ENCODE measurements at places on chromosomes 3 and 15. TPM values are rescaled to one million over a fixed set of nuclear protein-coding genes. Genes with fewer than 3 reads are reported as not detected.

The PPP1R14D gene
- not detected for polyA plus RNA-seq

DNA sequence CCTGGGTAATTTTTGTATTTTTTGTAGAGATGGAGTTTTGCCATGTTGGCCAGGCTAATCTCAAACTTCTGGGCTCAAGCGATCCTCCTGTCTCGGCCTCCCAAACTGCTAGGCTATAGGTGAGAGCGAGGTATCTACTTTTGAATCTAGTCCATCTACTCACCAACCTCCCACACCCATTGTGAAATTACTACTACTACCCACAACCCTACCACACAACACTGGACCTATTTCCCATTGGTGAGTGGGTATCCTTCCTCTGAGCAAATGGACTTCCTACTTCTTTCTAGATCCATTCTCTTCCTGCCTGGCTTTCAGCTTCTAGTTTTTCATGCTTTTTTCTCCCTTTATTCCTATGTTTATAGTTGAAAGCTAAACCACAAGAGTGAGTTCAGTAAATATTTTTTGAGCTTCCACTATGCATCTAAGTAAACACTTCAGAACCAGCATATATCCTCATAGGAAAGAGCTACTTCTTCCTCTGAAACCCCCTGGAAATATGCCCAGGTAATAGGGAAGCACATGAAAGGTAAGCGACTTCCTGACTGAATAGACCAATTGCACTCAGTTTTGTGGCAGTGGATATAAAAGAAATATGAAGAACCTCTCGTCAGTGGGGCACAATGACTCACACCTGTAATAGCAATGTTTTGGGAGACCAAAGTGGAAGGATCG is 39.1 kb downstream of the MYO1E start:
- DNase-seq, result no peak

DNA sequence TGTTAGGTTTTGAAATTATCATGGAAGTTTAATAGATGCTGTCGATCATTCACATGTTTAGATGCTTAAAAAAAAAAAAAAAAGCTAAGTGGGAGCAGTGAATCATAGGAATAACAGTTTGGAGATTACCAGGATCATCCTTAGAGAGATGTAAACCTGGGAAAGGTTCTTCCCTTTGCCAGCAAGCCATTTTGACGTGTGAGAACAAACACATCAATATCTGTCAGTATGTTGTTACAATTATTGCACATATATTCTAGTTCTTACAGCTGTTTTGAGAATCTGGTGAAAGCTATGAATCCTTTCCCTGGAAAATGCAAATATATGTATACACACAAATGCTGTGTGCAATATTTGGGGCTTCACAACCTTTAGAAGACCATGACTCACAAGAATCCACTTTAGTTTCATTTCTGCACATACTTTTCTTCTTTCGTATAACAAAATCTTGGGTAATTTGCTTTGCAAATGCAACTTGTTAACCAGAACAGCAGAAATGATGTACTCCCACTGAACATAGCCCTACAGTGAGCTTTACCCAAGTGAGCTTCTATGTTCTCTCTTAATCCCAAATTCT is 12.0 kb downstream of the NFKBIZ start:
- no peak for DNase-seq

The GOLGA6L26 gene
- not detected for polyA plus RNA-seq

GRCh38 chr3:160748787-160749186 is 7.2 kb upstream of the PPM1L start:
- DNase-seq, result no peak

DNA sequence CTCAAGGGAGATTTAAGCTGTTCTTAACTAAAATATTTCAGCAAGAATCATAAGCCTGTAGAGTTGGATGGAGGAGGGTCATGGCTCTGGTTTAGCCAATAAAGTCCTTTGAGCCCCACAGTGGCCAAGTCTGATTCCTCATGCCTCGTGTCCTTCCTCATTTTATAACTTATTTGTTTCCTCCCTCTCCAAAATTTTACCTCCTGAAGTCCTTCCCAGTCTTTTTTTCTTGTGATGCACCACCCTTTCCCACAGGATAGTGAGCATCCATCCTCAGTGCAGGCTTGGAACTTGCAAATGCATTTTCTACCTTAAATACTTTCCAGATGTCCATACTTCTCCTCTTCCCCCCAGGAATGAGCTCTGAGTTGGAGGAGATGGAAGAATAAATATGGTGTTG is 162.7 kb upstream of the AGTR1 start:
- no peak for DNase-seq

- DNase-seq, result no peak
Observed at GRCh38 chr3:19107719-19108118, 40.6 kb upstream of the KCNH8 start.

The DMXL2 gene
- polyA plus RNA-seq, result 3.6 TPM

- no peak for DNase-seq
Observed at GRCh38 chr15:66896611-66897010, 168.8 kb upstream of the SMAD3 start.

GRCh38 chr3:53547327-53547726 is 52.9 kb downstream of the CACNA1D start:
- DNase-seq, result no peak

The DAZL gene
- polyA plus RNA-seq, result not detected

DNA sequence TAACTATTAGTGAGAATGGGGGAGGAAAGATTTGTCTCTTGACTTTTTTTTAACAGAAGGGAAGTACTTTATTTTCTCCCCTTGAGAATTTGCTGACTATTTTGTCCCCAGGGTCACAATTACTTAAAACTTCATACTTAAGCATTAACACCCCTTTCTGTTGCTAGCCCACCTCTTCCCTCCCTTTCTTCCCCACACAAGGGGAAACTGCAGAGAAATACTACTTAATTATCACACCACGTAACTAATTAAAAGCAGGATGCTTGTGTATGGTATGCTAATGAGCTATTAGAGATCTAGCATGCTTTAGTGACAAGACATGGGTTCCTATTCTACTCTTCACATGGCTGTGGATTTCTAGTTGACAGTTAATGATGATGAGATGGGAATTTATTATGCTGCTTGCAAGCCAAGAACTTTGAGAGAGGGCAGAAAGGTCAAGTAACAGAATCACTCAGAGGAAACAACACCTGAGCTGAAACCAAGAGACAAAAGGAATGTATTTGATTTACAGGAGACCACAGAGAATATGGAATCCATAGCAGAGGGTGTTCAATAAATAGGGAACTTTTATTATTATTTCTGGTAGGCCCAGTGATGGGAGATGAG is 179.2 kb downstream of the LSAMP start:
- DNase-seq, result no peak

GRCh38 chr15:48395521-48396011 is 64.3 kb downstream of the DUT start:
- DNase-seq, result peak; percentile 99

The ZMYND10 gene
- 0.90 TPM for polyA plus RNA-seq

DNA sequence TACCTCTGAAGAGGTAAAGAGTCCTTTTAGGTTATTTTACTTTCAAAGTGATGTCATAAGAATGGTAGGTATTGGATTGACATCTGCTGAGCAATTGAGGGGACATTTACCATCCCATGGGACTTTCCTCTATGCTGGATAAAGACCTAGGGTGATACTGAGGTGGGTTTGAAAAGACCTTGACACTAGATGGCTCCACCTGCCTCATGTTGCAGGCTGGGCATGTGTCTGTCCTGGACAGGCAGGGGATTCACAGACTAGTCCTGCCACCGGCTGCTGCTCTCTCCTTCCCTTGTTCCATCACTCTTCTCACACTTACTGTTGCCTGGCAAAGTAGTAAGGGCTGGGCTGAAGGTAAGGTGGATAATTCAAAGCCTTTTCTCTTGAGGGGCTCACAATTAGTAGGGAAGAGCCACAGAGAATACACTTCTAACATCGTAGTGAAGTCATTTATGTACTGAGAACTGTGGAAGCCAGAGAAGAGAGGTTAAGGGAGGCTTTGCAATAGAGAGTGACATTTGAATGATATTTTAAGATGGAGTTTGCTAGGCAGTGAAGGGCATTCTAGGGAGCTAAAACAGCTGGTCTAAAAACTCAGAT is 27.7 kb downstream of the TRAK1 start:
- peak; percentile 42 for DNase-seq

DNA sequence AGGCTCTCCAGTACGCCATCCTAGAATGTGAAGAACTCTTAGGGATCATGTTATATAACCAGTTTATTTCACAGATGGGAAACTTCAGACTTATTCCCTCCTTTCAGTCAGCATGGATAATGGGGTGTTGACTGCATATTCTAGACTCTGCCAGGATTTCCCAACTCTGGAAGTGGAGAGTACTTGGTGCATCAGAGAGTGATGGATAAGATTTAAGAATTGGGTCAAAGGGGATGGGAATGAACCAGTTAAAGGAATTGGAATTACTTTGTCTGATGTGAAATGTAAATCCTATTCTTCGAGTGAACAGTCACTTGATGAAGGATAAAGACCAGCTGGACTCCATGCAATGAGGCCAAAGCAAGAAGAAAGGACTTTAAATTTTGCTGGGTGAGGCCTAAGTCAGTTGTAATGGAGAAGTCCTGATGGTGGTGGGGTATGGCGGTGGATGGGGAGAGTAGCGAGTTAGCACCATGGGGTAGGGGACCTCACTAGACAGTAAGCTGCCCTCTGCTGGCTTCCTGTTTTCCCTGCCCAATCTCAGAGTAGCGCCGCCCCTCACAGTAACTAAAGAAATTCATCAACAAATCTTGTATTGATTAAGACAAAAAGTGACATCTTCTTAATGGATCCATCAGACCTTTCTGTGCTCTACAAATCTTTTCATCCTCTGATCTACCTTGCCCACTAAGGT is 7.3 kb upstream of the CACNA1D start:
- no peak for DNase-seq

DNA sequence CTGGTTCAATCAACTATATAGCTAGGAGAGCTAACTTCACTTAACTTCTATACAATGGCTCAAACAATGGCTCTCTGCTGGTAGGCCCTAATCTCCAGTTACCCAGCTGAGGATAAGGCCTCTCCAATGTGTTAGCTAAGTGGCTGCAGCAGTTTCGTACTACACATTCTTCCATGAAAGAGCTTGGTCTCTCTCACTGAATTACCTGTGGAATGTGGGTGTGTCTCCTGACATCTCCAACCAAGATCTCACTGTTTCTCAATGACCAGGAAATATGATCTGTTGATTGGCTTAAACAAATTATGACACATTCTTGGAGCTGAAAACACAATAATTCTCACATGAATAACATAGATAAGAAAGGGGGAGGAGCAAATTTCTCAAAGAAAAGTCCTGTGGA is 169.8 kb upstream of the ROBO1 start:
- DNase-seq, result no peak

- DNase-seq, result no peak
Observed at GRCh38 chr3:171088496-171088895, 62.0 kb upstream of the SLC2A2 start.

- peak; percentile 100 for DNase-seq
Observed at GRCh38 chr15:62896969-62897486, 145.5 kb upstream of the TPM1 start.

DNA sequence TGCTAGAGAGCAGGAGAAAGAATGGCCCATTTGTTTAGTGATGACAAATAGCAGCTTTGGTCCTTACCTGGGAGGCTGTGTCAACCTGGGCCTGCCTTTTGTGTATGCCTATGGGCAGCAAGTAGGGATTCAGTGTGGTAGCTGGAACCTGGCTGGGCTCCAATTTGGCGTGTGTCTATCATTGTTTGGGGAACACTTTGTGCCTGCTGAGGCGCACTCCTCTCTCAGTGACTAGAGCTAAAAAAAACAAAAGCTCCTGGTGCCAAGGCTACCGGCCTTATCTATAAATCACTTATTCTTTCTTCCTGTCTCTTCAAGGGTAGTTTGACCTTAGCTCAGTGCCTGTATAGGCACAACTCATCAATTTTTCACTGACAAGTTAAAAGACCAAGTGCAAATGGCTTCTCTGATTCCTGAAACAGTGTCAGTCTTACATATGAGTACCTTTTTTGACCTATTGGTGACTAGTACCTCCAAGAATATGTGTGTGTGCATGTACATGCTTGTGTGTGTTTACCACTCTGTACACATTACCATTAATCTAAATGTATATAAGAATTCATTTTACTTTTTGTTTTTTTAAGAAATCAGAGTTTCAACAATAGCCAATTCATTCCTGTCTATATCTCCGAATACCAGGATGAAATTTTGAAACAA is 54.6 kb downstream of the GMNC start:
- no peak for DNase-seq

- DNase-seq, result no peak
Observed at GRCh38 chr15:89860431-89860830, 33.4 kb downstream of the AP3S2 start.

The MYL3 gene
- polyA plus RNA-seq, result 0.68 TPM

The ACAP2 gene
- 49.9 TPM for polyA plus RNA-seq

DNA sequence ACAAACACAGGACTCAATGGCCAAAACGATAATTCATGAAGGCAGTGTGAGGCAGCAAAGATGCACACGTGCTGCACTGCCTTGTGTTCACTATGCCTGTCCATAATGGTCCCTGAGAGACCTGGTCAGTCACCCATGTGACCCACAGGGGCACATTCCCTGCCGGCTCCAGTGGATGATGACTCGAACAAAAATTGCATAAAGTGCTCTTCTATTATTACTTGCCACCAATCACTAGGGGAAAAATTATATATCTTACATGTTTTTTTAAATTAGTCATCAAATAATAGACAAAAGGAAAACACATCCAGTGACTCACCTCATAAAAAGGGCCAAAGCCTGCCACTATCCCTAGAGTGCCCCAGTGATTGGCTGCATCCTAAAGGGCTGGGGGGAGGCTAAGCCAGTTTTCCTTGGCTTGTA is 47.5 kb downstream of the UBP1 start:
- DNase-seq, result peak; percentile 90

DNA sequence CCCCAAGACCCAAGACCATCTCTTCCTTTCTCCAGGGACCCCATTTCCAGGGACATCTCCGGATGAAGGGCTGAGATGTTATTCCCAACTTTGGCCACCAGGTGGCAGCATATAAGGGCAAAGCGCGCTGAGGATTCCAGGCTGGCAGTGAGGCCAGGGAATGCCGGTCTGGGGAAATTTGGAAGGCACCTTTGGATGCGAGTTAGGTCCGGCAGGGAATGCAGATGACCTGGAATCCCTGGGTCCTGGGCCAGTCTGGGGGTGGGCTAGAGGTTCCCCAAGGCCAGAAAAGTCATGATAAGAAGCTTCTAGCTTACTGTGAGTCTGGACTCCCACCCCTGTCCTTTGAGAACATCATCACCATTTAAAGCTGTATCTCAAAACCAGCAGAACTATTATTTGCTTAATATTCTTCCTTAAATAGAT is 1.6 kb upstream of the CHST13 start:
- DNase-seq, result peak; percentile 68

- DNase-seq, result no peak
Observed at GRCh38 chr3:4687167-4687566, 194.0 kb downstream of the ITPR1 start.

- no peak for DNase-seq
Observed at GRCh38 chr3:126852511-126852910, 130.4 kb upstream of the PLXNA1 start.
